ENCODE measurements at places on chromosomes 11 and 22.

- DNase-seq: no peak
Measured at GRCh38 chr11:64438986-64439771, 80.2 kb downstream of the RPS6KA4 start.

- peak; percentile 63 for DNase-seq
Measured at GRCh38 chr22:46537225-46537945, at the start of gene CELSR1. Gene CELSR1, minus strand, starts transcription at chr22:46537620. Its CDS starts 450 bp downstream, at chr22:46537170.

- no peak for DNase-seq
Measured at GRCh38 chr11:2549080-2549479, 104.3 kb downstream of the KCNQ1 start.

DNA sequence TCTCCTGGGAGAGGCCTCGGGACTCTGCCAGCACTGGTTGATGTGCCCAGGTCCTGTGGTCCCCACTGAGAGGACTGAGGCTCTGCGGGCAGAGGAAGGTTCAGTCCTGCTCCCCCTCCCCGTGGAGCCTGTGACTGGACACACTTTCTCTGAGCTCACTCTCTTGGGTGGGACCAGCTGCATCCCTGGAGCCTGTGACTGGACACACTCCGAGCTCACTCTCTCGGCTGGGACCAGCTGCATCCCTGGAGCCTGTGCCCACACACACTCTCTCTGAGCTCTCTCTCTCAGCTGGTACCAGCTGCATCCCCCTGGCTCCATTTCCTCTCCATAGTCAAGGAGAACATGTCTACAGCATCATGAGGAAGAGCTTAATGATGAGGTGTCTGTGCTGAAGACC lies 39.5 kb downstream of the TOLLIP start:
- DNase-seq: no peak

DNA sequence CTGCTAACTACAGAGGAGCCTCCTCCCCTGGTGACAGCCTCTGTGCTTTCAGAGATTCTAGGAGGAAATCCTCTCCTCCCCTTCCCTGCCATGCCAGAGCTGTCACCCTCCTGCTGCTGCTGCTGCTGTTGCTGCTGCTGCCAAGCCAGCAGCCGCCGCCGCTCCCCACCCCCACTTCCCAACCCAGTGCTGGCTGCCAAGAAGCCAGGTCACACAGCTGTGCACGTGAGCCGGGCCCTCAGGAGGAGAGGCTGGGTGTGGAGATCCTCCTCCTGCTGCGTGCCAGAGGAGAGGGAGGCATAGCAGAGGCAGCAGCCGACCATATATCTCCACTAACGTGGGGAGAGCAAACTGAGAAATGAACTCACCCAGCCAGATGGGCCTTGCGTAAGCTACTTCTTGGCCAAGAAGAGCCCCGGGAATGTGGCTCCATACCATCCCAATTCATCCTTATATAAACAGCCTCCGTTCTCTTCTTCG lies 12.4 kb downstream of the CRY2 start:
- DNase-seq: no peak

GRCh38 chr11:134665571-134666270 lies 253.7 kb upstream of the B3GAT1 start:
- no peak for DNase-seq

DNA sequence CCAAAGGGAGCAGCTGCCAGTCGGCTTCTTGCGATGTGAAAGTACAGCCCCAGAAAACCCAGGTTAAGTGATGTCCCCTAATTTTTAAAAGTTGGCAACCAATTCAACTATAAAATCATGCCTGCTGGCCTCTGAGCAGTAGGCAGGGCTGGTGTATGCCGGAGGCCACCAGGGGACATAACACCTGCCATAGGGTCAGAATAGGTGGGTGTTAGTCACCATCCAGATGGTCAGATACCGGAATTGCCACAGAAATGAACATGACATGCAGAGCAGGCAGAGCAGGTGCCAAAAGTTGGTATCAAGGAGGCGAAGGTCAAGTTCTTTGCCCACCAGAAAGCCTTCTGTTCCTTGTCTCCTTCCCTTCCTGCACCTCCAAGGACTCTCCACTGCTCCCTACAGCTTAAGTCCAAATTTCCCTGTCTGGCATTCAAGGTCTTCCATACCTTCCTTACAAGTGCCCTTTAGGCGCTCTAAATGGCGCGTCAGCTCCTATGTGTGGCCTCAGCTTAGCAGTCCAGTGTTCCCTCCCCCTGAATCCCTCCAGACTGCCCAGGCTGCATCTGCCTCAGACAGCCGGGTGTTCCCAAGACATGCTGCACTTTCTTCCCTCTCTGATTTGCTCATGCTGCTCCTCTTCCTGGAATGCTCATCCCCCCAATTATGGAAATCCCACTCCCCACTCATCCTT lies 45.1 kb downstream of the PTPRJ start:
- DNase-seq: no peak

DNA sequence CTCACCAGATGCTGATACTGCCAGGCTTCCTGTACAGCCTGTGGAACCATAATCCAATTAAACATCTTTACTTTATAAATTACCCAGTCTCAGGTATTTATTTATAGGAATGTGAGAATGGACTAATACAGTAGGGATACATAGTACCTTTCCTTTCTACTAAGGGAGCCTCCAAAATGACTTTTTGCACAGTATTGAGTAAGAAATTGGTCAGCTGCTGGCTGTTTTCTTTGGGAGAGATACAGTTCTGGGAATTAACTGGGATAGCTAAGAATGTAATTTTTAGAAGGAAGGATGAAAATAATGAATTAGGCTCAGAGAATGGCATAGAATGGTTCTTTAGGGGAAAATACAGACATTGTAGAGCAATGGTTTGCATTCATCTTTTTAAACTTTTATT lies 426.0 kb upstream of the DDI1 start:
- no peak for DNase-seq

GRCh38 chr22:23862103-23862502 lies 4.4 kb downstream of the SLC2A11 start:
- peak; percentile 20 for DNase-seq

DNA sequence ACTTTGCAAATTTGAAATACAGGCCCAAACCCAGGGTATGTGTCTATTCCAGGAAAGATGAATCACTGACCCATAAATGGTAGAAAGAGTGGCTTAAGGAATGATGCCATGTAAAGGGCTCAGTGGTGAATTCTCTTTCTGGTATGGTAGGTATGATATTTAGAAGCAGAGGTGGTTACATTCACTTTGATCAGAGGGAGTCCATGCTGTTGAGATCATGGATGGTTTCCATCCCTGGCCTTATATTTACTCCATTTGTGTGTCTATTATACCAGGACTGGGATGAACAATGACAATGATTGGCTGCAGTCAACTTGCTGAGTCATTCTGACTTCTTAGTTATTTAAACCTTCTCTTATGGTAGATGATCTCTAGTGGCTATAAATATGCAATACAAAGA lies 419.8 kb upstream of the LRRC4C start:
- DNase-seq: no peak

GRCh38 chr22:38461414-38462081 lies 6.3 kb upstream of the KDELR3 start:
- peak; percentile 44 for DNase-seq

GRCh38 chr22:50701076-50701419 lies 28.4 kb downstream of the SHANK3 start:
- no peak for DNase-seq

DNA sequence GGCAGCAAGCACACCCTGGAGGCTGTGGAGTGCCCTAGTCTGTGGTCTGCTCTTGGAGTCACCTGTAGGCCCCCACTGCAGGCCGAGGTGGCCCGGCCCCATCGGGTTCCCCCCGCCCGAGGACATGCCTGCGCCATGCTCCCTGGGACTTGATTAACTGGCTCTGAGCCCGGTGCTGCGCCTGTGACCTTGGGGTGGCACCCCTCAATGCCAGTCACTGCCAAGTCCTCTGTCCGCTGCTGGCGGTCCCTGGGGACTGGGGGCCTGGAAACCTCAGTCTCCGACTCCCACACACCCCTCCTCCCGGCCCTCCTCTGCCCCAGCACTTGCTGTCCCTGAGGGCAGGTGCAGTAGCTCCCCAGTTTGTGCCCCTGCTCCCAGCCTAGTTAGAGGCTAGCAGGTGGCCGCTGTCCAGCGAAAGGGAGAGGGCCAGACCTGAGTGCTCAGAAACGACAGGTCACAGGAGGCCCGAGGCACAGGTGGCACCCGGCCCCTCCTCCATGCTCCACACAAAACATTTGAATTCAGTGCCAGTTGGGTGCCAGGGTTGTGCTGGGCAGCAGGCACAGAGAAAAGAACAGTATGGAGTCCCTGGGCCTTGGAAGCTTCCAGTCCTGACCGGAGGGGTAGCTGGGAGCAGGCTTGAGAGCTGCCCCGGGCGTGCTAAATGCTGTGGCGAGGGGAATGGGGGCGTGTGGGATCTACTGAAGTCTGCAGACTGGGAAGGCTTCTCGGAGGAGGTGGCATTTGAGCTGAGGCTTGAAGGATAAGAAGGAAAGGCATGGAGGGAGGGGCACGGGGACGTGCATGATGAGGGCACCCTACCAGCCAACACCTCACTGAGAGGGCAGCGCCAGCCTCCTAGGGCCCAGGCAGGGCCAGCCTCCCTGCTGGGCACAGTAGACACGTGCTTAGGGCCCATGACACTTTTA lies 16.4 kb upstream of the FLRT1 start:
- no peak for DNase-seq

Measured in inflammatory macrophage treated with lipopolysaccharide for 4 hours (primary cell).